ENCODE measurements at places on chromosomes 12 and 14.
A peak's percentile ranks its signal among the peaks of the same experiment; 100 is the strongest.

DNA sequence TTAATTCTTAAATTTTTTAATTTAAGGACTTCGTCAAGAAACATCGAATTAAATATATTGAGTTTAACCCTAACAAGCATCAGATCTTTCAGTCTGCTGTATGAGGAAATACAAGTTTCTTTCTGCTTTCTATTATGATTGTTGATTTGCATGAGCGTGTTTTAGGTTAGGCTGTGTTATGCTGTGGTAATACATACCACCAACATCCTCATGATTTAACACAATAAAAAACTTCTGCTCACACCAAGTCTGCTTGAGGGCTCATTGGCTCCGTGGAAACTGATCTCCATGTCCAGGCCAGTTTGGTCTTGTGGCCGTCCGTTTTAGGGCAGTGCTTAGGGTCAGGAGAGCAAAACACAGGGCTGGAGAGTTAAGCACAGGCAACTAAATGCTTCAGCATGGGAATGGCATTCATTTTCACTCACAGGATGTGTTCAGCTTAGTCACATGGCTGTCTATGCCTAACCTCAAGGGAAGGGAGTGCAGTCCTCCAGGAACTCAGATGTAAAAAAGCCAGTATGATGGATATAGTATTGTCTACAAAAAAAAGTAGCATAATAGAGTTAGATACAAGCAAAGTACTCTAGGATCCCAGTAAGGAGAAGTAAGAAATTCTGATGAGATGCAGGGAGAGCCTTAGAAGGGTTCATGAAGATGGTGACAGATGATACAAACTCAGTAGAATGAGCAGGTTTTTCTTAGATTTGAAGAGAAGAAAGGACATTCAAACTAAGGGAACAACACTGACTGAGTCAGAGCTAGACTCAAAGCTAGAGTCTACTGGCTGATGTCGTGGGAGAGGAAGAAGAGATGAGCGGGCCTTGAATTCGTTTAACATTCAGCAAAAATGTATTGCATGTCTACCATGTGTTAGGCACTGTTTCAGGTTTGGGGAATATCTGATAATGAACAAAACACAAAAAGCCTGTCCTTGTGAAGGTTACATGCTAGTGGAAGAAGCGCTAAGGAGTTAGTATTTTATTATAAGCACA lies 16.3 kb downstream of the MARK3 start:
- DNase-seq, result peak; percentile 49

DNA sequence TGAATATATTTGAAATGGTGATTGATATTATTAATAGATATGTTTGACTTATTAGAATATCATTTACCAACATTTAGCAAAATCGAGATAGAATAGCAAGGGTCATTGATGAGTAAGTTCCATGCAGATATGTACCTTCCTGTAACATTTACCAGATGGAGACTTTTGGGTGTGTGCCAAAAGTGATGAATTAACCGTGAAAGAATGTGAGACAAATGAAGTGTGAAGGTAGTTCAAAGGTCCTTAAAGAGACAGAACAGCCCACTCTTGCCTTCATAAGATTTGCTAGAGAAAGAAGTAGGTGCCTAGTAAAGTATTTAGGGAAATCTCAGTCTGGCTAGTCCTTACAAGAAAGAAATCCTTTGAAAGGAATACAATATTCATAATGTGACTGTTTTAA lies 45.5 kb downstream of the FGD4 start:
- DNase-seq, result no peak

DNA sequence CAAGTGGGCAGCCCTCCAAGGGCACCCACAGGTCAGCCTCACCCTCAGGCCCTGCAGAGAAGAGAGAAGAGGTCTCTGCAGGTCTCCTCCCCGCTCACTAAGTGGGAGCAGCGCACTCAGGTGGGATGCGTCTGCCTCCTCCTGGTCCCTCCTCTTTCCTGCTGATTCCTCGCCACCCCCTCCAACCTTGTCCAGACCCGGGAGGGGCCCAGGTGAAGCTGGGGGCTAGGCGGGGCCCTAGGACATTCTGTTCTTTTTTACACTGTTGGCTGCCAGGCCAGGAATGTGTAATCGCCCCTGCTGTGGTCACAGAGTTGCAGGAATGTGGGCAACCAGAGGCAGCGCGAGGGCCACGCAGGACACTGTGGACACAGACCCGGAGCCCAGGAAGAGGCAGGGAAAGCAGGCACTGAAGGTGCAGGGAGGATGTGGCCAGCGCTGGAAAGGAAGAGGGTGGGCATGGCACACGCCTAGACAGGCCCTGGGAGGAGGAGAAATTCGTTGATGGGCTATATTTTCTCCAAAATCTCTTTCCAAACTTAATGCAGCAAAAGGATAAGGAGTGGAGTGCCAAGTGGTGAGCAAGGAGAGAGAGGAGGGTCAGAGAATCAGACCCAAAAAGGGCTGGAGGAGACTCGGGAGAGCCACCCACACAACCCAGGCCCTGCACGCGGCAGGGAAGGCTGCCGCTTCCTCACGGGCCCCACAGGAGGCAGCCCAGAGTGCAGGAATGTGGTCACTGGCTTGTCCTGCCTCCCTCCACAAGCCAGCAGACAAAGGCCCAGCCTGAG lies 911 bp upstream of the SCNN1A start:
- no peak for DNase-seq

DNA sequence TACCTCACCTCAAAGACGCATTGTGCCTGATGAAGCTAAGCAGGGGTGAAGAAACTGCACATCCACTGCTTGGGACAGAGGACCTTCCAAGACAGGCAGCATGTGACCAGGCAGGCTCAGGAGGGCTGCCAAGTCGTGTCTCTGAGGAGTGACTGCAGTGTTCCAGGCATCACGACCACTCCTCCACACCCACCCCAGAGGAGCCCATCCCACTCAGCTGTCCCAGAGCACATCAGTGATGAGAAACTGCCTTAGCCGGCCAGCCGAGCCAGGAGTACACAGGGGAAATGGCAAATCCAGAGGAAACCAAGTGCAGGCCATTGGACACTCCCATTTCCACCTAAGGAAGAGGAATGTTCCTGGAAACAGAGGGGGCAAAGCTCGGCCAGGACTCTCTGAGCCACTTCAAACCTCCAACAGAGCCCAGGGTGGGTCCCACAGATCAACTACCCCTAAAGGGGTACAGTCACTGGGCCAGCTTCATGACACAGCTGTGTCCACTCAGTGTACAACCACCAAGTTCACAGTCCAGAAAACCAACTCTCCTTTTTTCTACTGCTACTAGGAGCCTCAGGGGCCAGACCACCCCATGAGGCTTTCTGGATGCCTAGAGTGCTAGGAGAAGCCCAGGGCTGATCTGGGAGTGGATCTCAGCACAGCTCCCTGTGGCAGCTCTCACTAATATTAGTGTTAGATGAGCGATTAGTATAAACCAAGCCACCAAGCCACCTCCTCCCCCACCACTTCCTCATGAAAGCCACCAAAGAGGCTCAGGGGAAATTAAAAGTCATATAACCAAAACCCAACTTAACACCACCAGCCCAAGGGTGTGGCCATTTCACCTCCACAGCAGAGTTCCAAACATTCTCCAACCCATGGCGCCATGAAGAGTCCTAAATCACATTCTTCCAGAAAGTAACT lies 15.4 kb downstream of the PXN start:
- no peak for DNase-seq

GRCh38 chr14:64422756-64423155 lies 34.6 kb downstream of the MTHFD1 start:
- DNase-seq, result no peak

- no peak for DNase-seq
These were observed 199.5 kb upstream of the PLEKHG7 start for GRCh38 chr12:92503029-92503931.

- no peak for DNase-seq
These were observed 56.1 kb downstream of the LMNTD1 start for GRCh38 chr12:25497021-25497420.

All from brain pericyte (primary cell).